HS-27A (cell line): ENCODE measurements at places on chromosomes 6 and 20.

DNA sequence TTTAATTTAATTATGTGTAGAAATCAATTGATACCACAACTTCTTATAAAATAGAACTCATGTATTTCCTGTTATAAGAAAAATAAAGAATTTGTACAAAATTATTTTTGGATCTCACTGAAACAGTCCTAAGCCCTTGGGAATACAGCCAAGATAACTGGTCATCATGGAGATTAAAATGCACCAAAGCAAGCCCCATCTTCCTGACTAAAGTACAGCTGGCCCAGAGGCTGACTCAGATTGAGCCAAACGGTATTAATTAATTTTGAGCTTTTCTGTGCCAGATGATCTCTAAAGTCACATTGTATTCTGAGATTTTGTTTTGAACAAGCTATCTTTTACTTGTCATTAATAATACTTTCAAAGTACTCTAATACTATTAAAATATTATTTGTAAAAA, 978.5 kb downstream of the TBC1D32 start:
- no peak for DNase-seq

GRCh38 chr6:149166336-149166735, 151.2 kb upstream of the TAB2 start:
- DNase-seq = no peak

- DNase-seq = peak; percentile 96
Measured at GRCh38 chr6:155782320-155782731, 326.7 kb upstream of the NOX3 start.

GRCh38 chr6:168063431-168063830, 15.6 kb downstream of the FRMD1 start:
- no peak for DNase-seq

GRCh38 chr6:145540741-145541140, 194.6 kb downstream of the EPM2A start:
- no peak for DNase-seq

- no peak for DNase-seq
Measured at GRCh38 chr6:6806844-6807518, 218.5 kb downstream of the LY86 start.

DNA sequence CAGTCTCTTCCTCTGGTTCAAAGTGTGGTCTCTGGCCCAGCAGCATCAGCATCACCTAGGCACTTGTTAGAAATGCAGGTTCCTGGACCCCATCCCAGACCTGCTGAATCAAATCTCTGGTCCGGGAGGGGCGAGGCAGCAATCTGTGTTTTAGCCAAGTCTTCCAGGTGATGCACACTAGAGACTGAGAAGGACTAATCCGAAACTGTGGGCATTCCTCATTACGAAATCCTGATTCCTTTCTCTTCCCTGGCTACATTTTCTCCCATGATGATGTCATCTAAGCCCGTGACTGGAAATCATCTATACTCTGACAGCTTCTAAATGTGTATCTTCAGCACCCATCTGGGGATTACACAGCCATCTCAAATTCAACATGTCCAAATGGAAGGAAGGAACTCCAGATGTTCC, 39.7 kb upstream of the PRND start:
- no peak for DNase-seq

DNA sequence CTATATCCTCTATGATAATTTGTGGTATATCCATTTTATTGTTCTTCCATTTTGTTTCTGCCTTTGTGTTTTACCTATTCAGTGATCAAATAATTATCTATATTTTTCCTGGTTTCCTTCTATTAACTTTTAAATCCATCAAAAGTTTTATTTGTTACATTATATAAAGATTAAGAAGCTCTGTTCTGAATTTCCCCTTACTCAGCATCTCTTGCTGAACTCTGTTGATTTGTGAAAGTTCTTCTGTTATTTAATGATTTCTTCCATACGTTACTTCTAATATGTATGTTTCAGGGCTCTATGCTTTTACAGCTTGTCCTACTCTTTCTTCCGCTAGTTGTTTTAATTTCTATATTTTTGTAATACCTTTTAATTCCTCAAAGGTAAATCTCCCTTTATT, 87.1 kb downstream of the LIN28B start:
- DNase-seq = no peak

DNA sequence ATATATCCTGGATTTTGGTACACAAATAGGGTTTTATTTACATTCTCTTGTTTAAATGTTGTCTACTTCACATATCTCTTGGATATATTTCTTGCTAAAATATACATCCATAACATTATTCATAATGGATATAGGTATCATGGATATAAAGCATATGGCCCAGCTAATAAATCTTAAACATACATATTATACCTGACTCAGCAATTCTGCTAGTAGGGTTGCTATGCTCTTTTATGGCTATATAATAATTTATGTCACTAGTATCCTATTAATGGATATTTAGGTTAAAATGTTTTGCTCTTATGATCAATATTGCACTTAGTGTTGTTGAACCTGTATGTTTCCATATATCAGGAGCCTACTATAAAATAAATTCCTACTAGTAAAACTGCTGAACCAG, 375.5 kb downstream of the LMBRD1 start:
- no peak for DNase-seq

DNA sequence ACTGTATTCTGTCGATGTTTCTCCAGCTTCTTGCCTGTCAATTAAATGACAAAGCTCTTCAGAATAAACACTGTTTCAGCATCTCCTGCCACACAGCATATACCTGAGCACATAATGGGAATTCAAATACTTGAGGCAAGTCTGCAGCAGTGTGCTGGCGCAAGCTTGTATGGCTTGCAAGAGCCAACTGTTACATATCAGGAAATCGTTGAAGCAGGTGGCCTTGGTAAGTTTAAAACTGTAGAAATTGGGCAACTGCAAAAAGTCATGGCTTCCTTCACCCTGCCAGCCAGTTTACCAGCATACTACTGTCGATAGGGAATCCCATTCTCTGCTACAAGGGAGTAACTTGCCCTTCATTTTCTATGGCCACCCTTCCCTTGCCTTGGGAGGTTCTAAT, 23.0 kb downstream of the CPNE1 start:
- no peak for DNase-seq

DNA sequence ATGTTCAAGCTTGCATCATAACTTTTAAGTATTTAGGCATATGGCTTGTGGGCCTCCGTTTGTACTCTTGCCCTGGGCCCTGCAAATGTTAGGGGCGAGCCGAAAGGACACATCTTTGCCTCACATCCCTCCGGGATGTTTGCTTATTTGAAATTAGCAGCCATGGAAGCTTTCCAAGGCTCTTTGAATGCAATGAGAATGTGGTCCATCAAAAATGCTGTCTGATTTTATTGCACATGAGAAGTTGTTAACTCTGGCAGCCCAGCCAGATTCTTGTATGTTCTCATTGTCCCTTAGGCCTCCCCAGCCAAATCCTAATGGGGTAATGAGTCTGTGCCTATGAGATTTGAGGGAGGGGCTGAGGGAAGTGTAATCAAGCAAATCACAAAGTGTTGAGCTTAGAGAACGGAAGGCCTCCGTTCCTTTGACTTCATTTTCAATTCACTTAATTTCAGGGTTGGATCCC, 261.2 kb upstream of the MARCKS start:
- no peak for DNase-seq

DNA sequence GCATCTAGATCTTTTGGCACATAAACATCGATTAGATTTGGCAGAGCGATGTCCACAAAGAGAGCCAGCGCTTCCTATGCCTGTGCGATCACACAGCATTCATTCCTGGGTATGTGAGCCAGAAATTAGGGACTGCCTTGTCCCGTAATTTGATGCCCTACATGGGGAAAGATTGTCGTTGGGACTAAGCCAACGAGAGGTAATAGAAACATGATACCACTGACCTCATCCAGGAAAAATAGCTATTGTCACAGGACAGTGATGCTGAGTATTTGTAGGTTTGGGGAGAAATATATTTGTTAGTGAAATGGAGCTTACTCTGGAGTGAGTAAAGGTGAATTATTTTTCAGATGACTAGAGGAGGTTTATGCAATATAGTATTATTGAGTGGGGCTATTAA, 154.0 kb downstream of the TSHZ2 start:
- no peak for DNase-seq

GRCh38 chr20:44215125-44215524, 4.6 kb upstream of the OSER1 start:
- no peak for DNase-seq

GRCh38 chr6:157430834-157431233, 49.8 kb downstream of the ZDHHC14 start:
- DNase-seq = no peak

DNA sequence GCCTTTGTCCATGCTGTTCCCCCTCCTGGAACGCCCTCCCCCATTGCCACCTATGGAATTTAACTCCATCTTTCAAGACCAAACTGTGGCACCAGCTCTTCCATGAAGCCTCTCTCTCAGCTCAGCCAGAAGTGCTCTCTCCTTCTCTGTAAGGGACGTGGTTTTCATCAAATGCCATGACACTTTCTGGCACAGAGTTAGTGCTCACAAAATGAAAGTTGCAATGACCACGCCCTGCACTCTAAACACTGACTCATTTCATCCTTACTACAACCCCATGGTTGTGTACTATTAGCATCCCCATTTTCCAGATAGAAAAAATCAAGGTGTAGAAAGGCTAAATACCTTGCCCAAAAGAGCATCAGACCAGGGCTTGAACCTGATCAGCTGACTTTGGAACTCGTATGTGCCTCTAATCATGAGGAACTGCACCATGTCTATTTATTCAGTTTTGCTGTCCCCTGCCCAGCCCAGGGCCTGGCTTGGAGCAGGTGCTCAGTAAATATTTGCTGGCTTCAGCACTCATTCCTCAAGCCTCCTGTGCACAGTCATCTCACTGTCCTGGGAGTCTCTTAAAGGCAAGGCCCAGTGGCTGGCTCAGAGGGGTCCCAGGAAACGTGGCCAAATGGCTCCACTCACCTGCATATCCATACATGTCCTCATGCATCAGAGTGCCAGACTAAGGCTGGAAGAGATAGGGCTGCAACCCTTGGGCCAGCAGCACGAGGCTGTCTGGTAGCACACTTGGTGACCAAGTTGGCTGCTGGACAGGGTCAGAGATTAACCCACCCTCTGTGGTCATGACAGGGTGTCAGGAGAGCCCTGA, 77.9 kb downstream of the MRPL14 start:
- no peak for DNase-seq

- no peak for DNase-seq
Measured at GRCh38 chr20:22575087-22575721, 9.2 kb downstream of the FOXA2 start.

DNA sequence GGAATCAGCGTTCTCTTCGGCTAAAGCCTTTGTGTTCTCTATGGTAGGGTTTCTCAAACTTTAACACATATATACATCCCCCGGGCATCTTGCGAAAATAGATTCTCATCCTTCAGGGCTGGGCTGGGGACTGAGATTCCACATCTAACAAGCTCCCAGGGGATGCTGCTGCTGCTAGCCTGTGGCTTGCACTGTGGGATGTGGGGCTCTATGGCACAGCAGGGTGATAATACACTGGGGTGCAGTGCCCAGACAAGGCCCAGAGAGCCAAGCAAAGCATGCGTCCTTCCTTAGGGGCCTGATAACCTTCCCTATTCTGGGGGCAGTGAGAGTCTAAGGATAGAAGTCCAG, 102.0 kb downstream of the LAMP5 start:
- DNase-seq = no peak

- no peak for DNase-seq
Measured at GRCh38 chr6:128500014-128500413, 20.4 kb downstream of the PTPRK start.
